Mesangial cell (primary cell): ENCODE measurements at places on chromosomes 13 and 19. TPM values are rescaled to one million over a fixed set of nuclear protein-coding genes. Genes with fewer than 3 reads are reported as not detected.

TMEM221 gene
- total RNA-seq = 0.13 TPM in 1 of 2 replicates, not detected in the other

DNAJC15 gene
- 11.9 and 16.4 TPM in 2 replicates for total RNA-seq

FAM216B gene
- total RNA-seq = not detected in 2 replicates

CEACAM6 gene
- not detected in 2 replicates for total RNA-seq

ZSCAN4 gene
- total RNA-seq = not detected in 2 replicates

LGALS7B gene
- total RNA-seq = 3.5 TPM in 1 of 2 replicates, not detected in the other

ZFP36 gene
- total RNA-seq = 15.0 and 34.1 TPM in 2 replicates

ZNF793 gene
- total RNA-seq = 1.1 and 3.3 TPM in 2 replicates

ADGRE2 gene
- 0.51 TPM in 1 of 2 replicates, not detected in the other for total RNA-seq

STARD13 gene
- total RNA-seq = 14.3 and 17.1 TPM in 2 replicates

KLK2 gene
- total RNA-seq = not detected in 2 replicates

ZNF229 gene
- total RNA-seq = 2.0 and 3.7 TPM in 2 replicates
